DND-41 (cell line): ENCODE measurements at places on chromosomes 1 and 21.

GRCh38 chr1:50975436-50975835 is 5.4 kb downstream of the CDKN2C start:
- peak overlapping the region; percentile 96 for H3K27ac ChIP-seq
- DNase-seq = no peak
- H3K27me3 ChIP-seq = no peaks in the 10 kb centered on the region
- H3K4me3 ChIP-seq = peak overlapping the region; percentile 90; the same call in 1 of the 2 replicates
- peaks cover 48% of the 10 kb centered on the region for H3K4me1 ChIP-seq

GRCh38 chr1:46488343-46489168 is 1.1 kb upstream of the DMBX1 start:
- peaks cover 22% of the 10 kb centered on the region for H3K27me3 ChIP-seq
- H3K4me1 ChIP-seq = no peaks in the 10 kb centered on the region
- H3K36me3 ChIP-seq = no peaks in the 10 kb centered on the region
- DNase-seq = no peak
- H3K4me3 ChIP-seq = no peak overlapping the region
- no peak overlapping the region for H3K27ac ChIP-seq

- no peaks in the 10 kb centered on the region for H3K27me3 ChIP-seq
- H3K4me3 ChIP-seq = no peak overlapping the region
- no peak for DNase-seq
- no peaks in the 10 kb centered on the region for H3K4me1 ChIP-seq
- no peaks in the 10 kb centered on the region for H3K36me3 ChIP-seq
Measured at GRCh38 chr21:20800106-20800505, 198.1 kb upstream of the NCAM2 start.

GRCh38 chr1:169762699-169763098 is 28.8 kb upstream of the SELE start:
- no peak overlapping the region for H3K27ac ChIP-seq
- no peaks in the 10 kb centered on the region for H3K27me3 ChIP-seq
- peaks cover 13% of the 10 kb centered on the region; the same call in 1 of the 2 replicates for H3K4me1 ChIP-seq
- DNase-seq = no peak

DNA sequence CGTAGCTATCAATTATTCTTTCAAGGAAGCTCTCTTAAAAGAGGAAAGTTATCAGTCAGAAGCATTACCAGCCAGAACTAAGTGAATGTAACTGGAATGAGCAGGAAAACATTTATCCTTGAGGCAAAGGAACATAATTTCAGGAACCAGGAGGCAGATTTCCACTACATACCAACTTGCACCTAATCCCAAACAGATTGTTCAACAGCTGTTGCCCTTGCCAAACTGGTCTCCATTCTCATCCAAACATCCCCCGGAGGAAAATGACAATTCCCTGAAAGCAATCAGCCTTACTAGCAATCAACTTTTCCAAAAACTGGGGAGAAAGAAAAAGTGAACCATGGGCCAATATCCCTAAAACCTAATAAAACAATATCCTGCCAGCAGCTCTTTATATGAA is 35.0 kb downstream of the ENAH start:
- no peaks in the 10 kb centered on the region for H3K27me3 ChIP-seq
- H3K27ac ChIP-seq = no peak overlapping the region
- no peaks in the 10 kb centered on the region for H3K4me1 ChIP-seq
- no peak for DNase-seq

- no peaks in the 10 kb centered on the region for H3K36me3 ChIP-seq
- no peaks in the 10 kb centered on the region for H3K4me1 ChIP-seq
- H3K27me3 ChIP-seq = peaks cover 51% of the 10 kb centered on the region
Measured at GRCh38 chr1:204343802-204344201, 15.9 kb downstream of the PLEKHA6 start.

- H3K36me3 ChIP-seq = no peaks in the 10 kb centered on the region
- no peak for DNase-seq
- no peaks in the 10 kb centered on the region for H3K27me3 ChIP-seq
- H3K27ac ChIP-seq = no peak overlapping the region
- H3K4me1 ChIP-seq = no peaks in the 10 kb centered on the region
- H3K4me3 ChIP-seq = no peak overlapping the region
Measured at GRCh38 chr1:7224081-7224534, 438.9 kb downstream of the CAMTA1 start.

DNA sequence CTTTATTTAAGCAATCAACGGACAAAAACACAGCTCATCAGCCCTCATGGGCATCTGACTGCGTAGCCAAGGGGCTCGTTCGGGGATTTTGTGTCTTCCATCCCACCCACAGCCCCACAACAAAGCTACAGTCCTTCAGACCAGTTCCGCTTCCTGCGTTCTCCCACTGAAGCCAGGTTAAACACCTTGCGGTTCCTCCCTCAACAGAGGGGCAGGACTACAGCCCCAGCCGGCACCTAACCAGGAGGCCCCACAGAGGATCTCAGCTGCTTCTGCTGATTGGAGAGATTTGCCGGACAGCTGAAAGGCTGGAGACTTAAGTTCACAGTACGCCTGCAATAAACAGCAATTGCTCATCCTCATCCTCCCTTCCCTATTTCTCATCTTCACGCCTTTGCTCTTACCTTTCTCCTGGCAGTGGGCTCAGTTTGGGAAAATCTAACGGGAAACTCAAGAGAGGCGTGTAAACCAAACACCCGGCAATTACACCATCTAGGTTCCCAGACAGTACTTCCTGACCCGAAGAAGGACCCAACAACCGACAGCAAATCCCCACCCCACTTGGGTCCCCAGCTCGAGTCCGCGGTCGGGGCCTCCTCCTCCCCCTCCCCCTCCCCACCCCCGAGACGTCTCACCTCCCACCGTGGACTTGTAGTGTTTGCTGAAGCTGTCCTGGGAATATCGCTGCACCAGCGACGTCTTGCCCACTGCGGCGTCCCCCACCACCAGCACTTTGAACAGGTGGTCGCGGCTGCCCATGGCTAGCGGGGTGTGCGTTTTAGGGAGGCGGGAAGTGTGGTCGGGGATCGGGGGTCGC is 876 bp downstream of the RAB29 start:
- no peaks in the 10 kb centered on the region for H3K27me3 ChIP-seq
- peak overlapping the region; percentile 81 for H3K27ac ChIP-seq
- DNase-seq = peak; percentile 21

- no peaks in the 10 kb centered on the region for H3K36me3 ChIP-seq
- H3K4me3 ChIP-seq = no peak overlapping the region
- H3K4me1 ChIP-seq = no peaks in the 10 kb centered on the region
Measured at GRCh38 chr1:213389061-213389581, 338.1 kb downstream of the RPS6KC1 start.

DNA sequence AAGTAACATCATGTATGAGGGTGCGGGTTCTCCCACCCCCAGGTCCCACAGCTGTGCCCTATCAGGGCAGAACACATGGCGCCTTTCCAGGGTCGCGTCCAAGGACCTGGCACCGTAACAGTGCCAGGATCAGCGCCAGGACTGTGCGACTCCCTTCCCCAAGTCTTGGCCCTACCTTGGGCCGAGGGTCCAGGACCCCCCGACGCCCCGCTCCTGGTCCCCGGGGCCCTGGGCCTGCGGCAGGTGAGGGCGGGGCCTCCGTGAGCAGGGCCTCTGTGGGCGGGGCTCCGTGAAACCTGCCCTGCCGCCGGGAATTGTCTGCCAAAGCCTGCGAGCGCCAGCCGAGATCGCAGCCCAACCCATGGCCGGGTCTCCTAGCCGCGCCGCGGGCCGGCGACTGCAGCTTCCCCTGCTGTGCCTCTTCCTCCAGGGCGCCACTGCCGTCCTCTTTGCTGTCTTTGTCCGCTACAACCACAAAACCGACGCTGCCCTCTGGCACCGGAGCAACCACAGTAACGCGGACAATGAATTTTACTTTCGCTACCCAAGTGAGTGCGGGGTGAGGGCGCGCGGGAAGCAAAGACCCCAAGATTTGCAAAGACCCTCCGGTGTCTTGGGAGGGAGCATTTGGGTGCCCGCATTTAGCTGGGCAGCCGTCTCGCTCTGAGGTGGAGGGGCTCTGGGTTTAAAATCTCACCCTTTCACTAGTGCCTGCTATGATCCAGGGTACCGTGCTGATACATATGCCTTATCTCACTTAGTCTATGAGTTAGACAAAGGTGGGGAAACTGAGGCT is at the start of gene RHBG:
RHBG (plus strand) TSS at position 323 of the 796 bp plus-strand sequence; CDS start at position 362, 39 bp downstream.
- DNase-seq = no peak
- H3K4me3 ChIP-seq = no peak within 1 kb of the TSS
- no peaks in the 10 kb centered on the region for H3K4me1 ChIP-seq
- peaks cover 5% of the 10 kb centered on the region for H3K27me3 ChIP-seq
- H3K36me3 ChIP-seq = no peaks in the 10 kb centered on the region
- no peak within 1 kb of the TSS for H3K27ac ChIP-seq

DNA sequence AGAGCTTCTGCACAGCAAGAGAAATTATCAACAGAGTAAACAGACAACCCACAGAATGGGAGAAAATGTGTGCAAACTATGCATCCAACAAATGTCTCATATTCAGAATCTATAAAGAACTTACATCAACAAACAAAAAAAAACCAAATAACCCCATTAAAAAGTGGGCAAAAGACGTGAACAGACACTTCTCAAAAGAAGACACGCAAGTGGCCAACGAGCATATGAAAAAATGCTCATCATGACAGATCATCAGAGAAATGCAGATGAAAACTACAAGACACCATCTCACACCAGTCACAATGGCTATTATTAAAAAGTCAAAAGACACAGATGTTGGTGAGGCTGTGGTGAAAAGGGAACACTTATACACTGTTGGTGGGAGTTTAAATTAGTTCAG is 257.0 kb downstream of the GRIK1 start:
- H3K27ac ChIP-seq = no peak overlapping the region
- H3K4me3 ChIP-seq = no peak overlapping the region
- no peaks in the 10 kb centered on the region for H3K36me3 ChIP-seq
- H3K27me3 ChIP-seq = no peaks in the 10 kb centered on the region
- no peaks in the 10 kb centered on the region for H3K4me1 ChIP-seq

DNA sequence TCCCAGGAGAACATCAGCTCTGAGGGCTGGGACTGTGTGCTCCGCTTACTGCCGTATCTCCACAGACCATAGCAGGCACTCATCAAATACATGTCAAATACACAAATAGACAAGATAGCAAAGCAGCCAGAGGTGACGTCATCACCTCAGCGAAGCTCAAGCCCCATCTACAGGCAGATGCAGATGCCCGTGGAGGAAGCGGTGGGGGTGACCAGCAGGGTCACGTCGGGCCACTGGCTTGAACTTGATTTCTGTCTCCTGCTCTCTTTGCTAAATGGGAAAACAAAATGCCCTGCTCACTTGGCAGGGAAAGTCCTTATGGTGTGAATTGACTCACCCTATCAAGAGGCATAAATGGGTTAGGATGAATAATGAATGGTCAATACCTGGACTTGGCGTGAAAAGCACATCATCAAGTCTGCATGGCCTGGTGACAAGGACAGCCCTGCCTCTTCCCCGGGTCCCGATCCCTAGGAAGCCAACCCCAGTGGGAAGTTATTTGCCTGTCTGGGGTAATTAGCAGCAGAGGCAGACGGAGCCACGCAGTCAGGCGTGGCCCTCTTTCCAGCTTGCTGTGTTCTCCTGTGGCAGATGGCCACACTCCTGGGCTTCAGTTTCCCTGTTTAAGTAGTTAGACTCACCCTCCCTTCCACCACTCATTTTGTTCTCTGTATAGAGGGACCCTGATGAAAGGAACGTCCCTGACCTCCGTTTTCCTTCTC is 536.0 kb downstream of the NPHP4 start:
- H3K4me3 ChIP-seq = no peak overlapping the region
- H3K4me1 ChIP-seq = no peaks in the 10 kb centered on the region

- H3K27ac ChIP-seq = no peak overlapping the region
- H3K27me3 ChIP-seq = no peaks in the 10 kb centered on the region
- H3K36me3 ChIP-seq = no peaks in the 10 kb centered on the region
- DNase-seq = no peak
- peaks cover 9% of the 10 kb centered on the region for H3K4me1 ChIP-seq
Measured at GRCh38 chr1:89836252-89837035, 15.6 kb downstream of the LRRC8D start.

GRCh38 chr1:94828251-94828650 is 8.1 kb downstream of the SLC44A3 start:
- H3K4me1 ChIP-seq = no peaks in the 10 kb centered on the region
- no peaks in the 10 kb centered on the region for H3K36me3 ChIP-seq
- peaks cover under 1% of the 10 kb centered on the region for H3K27me3 ChIP-seq

DNA sequence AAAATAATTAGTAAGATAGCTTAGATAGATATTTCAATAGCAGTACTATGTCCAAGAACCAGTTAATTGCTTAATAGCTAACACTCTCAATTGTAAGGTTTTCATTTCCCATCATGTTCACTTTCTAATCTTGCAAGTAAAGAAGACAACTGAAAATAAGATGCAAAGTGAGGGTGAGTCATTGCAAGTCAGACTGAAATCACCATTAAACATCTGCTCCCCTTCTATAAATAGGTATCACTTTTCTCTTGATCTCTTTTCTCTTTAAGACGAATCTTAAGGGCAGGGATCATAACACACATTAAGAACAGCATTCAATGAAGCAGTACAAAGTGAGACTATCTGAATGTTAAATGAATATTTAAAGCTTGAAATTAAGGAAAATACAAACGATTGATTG is 40.4 kb downstream of the UBR4 start:
- no peak overlapping the region for H3K4me3 ChIP-seq
- H3K27me3 ChIP-seq = no peaks in the 10 kb centered on the region
- H3K36me3 ChIP-seq = peaks cover 94% of the 10 kb centered on the region
- no peak for DNase-seq
- no peaks in the 10 kb centered on the region for H3K4me1 ChIP-seq

DNA sequence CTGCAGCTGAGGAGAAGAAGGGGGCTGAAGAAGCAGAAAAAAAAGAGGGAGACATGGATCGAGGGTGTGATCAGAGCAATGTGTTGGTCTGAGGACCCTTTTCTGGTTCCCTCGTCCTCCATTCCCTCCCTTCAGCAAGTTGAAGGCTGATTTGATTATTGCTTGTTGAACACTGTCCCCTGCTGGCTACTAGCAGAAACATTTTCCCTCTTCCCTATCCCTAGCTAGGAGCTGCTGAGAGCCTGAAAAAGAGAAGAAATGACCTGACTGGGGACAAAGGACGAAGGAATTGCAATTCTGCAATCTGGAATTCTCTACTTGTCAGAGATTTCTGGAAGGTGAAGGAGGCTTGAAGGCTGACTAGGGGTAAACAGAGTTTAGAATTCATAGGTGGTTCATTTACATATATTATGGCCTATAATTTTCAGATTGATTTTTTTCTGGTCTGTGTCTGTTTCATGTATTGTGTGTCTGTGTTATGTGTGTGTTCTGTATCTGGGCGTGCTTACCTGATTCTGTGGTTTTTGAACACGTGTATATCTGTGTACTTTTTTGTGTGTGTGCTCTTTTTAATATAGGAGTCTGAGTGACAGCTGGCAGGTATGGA is 9.8 kb downstream of the NHLH1 start:
- H3K36me3 ChIP-seq = no peaks in the 10 kb centered on the region
- H3K4me1 ChIP-seq = peaks cover 5% of the 10 kb centered on the region; the same call in 1 of the 2 replicates
- no peak overlapping the region for H3K27ac ChIP-seq
- H3K27me3 ChIP-seq = peaks cover 4% of the 10 kb centered on the region
- H3K4me3 ChIP-seq = no peak overlapping the region

- H3K27ac ChIP-seq = no peak overlapping the region
- no peaks in the 10 kb centered on the region for H3K27me3 ChIP-seq
- no peak for DNase-seq
Measured at GRCh38 chr1:168960595-168960994, 145.9 kb upstream of the ATP1B1 start.
